Activated CD4-positive, alpha-beta memory T cell treated with anti-CD3 and anti-CD28 coated beads for 36 hours (primary cell): ENCODE measurements at places on chromosomes 7 and 10. TPM values are rescaled to one million over a fixed set of nuclear protein-coding genes. Genes with fewer than 3 reads are reported as not detected.
A peak's percentile ranks its signal among the peaks of the same experiment; 100 is the strongest.

DNA sequence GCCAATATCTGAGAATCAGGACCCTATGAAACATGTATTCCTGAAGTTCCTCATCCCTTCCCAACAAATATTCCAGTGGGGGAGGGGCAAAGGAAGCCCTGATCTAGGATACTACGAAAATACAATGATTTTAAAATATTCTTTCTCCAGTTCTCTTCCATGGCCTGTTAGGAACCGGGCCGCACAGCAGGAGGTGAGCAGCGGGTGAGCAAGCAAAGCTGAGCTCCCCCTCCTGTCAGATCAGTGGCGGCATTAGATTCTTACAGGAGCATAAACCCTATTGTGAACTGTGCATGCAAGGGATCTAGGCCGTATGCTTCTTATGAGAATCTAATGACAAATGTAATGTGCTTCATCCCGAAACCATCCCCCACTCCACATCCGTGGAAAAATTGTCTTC is 370.8 kb downstream of the WDR11 start:
- H3K4me1 ChIP-seq = no peaks in the 10 kb centered on the region
- no peak overlapping the region for H3K27ac ChIP-seq
- H3K27me3 ChIP-seq = no peaks in the 10 kb centered on the region
- H3K4me3 ChIP-seq = no peak overlapping the region
- H3K36me3 ChIP-seq = no peaks in the 10 kb centered on the region

The ERVW-1 gene
- total RNA-seq = not detected

DNA sequence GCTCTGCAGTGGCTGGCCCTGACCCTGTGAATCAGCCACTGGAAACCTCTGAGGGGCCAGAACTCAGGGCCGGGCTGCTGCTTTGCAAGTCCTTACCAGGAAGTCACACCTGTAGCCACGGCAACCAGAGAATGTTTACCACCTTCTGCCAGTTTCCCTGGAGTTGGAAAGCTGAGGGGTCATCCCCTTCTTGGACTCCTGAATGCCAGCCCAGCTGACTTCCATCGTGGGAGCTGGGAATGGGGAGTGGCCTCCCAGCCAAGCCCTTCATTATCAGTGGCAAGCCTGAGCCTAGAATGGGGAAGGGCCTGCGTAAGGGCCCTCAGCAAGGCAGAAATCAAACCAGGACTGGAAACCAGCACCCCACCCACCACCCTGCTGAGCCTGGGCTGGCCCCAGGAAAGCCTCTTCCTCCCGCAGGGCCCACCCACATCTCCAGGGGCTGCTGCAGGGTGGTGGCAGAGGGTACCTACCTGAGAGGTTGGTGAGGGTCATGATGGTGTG is 6.5 kb upstream of the CRHR2 start:
- H3K4me3 ChIP-seq = no peak overlapping the region
- peaks cover 9% of the 10 kb centered on the region for H3K27me3 ChIP-seq
- H3K36me3 ChIP-seq = no peaks in the 10 kb centered on the region
- no peaks in the 10 kb centered on the region for H3K4me1 ChIP-seq
- no peak overlapping the region for H3K27ac ChIP-seq

DNA sequence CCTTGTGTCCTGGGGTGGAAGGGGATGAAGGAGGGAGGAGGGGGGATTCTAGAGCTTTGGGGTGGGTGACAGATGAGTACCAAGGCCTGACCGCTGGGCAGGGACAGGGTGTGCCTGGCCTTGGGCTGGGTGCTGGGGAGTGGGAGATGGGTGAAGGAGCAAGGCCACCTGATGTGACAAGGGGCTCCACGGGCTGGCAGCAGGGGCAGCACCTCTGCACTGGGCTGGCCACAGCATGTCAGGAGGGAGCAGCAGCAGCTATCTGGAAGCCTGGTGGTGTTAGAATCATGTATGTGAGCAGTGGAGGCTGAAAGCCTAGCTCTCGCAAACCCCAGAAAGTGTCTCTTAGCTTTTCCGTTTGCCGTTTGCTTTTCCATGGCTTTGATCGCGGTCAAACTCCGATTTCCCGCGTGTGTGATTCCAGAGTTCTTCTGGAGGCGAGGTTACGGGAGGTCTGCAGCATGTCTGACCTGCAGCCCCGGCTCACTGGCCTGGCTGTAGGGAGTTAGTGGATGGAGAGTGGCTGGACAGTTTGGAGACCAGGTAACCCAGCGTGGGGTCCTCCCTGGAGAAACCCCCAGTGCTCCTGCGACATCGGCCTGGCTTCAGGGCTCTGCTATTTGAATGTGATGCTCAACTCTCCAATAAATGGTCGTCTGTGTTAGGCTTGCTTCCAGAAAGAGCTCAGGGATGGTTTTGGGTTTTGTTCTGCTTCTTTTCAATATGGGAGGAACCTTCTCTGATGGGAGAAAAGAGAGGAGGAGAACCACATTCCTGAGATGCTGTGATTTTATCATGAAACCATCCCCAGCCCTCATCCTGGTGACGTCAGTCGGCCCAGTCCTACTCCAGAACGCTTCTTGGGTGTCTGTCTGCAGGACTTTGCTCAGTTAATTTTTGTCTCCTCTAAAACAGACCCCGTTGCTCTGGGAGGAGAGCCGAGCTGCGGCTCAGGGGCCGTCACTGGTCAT is 105.5 kb downstream of the CUX1 start:
- no peak overlapping the region for H3K27ac ChIP-seq
- H3K4me3 ChIP-seq = no peak overlapping the region
- peaks cover 9% of the 10 kb centered on the region for H3K4me1 ChIP-seq

DNA sequence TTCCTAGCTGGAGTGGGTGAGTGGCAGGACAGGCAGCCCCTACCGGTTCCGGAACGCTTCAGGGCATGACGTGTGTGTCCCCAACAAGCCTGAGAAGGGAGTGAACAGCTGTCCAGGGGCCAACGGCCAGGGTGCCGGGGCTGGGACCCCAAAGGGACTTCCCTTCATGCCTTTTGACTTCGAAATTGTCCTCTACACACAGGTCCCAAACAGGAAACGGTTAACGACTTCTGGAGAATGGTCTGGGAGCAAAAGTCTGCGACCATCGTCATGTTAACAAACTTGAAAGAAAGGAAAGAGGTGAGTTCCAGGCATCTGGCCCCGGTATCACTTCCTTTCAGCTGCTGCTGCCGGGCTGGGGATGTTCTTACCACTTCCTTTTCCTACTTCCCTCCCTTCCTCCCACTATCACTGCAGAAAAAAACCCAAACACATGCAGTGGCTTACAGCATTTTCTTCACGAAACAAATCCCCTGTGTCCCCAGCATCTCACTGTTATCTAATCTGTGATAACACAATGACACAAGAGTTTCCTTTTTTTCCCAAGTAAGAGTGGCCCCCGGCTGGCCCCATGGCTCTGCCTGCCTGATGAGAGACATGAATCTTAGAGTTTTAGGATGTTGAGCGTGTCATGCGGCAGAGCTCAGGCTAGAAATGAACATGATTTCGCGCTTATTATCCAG is 63.2 kb downstream of the MKI67 start:
- peaks cover 66% of the 10 kb centered on the region for H3K36me3 ChIP-seq
- H3K4me1 ChIP-seq = peaks cover 61% of the 10 kb centered on the region
- H3K27me3 ChIP-seq = no peaks in the 10 kb centered on the region
- H3K27ac ChIP-seq = peak overlapping the region; percentile 96
- peak overlapping the region; percentile 51 for H3K4me3 ChIP-seq

The PRLHR gene
- not detected for total RNA-seq

The SMKR1 gene
- 1.5 TPM for total RNA-seq

The POP7 gene
- 42.2 TPM for total RNA-seq

The ZNF853 gene
- 1.2 TPM for total RNA-seq

DNA sequence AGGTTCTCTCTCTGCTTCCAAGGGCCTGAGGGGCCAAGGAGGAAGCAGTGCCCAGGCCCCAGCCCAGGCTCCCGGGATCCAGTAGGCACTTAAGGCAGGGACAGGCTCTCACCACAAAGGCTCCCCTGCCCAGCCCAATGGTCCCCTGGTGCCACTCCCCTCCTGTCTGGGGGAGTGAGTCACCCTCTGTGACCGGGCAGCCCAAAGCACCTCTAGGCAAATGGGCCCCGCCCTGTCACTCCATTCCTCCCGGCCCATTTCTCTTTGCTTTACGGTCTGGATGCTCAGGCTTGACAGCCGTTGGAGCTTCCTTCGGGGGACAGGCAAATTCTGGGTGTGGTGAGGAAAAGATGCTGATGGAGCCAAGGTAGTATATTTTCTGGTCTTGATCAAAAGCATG is at the start of gene CALHM3:
CALHM3 (minus strand) TSS at position 106 of the 400 bp plus-strand sequence. CDS start 208 bp downstream, outside the sequence.
- peaks cover 7% of the 10 kb centered on the region for H3K4me1 ChIP-seq

- H3K36me3 ChIP-seq = no peaks in the 10 kb centered on the region
- no peak for DNase-seq
- peaks cover 7% of the 10 kb centered on the region for H3K4me1 ChIP-seq
These were observed 14.9 kb upstream of the DNTT start for GRCh38 chr10:96289218-96289910.

DNA sequence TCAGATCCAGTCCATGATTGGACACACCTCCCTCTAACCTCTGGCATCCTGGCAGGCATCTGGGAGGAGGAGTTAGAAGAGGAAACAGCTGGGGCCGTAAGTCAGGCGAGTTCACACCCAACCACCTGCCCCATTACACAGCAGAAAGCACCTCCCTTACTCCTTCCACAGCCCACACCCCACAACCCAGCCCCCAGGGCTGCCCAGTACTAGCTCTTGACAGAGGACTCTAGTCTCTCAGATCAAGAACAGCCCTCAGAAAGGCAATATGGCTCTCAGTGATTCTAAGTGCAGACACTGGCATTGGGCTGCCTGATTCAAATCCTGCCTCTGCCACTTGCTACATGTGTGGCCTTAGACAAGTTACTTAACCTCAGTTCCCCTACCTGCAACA is 34.1 kb downstream of the KCNMA1 start:
- no peaks in the 10 kb centered on the region for H3K4me1 ChIP-seq
- no peak overlapping the region for H3K4me3 ChIP-seq
- no peak for DNase-seq
- no peaks in the 10 kb centered on the region for H3K27me3 ChIP-seq
- H3K36me3 ChIP-seq = no peaks in the 10 kb centered on the region
